DMS153 (cell line): ENCODE measurements at places on chromosomes 12 and 14.

DNA sequence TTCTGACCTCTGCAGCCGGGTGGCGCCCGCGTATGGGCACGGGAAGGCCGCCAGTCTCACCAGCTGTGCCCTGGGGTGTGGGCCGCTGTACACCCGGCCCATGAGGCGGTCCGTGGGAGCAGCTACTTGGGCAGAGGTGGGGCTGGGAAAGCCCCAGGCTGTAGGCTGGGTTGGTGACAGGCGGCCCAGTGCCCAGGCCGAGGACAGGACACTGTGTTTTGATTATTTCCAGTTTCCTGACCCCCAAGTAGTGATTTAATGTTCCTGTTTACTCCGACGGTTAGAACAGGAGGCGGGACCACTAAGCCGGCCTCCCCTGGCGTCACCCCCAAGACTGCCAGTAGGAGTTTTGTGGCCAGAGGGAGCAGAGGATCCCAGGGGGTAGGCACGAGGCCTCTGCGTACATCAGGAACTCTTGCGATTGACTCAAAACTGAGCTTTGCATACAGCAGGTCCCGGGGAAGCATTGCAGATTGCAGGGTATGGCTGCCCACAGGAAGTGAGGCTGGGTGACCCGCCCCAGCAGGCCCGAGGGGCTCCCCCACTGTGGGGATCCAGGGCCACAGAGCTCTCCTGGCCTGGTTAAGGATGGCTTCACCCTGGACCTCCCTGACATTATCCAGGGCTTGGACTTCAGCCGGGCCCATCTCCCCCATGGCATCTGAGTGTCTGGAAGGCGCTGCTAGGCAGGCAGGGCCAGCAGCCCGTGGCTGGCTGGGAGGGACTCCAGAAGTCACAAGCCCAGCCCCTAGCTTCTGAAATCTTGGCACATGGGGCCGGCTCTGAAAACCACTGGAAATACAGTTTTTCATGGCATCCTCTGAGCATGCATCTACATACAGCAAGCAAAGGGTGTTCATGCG, 42.5 kb upstream of the DIO3 start:
- no peak for DNase-seq

- no peak for DNase-seq
These were observed 15.3 kb upstream of the ARID4A start for GRCh38 chr14:58282925-58283593.

- no peak for DNase-seq
These were observed 13.5 kb downstream of the TCL1A start for GRCh38 chr14:95700221-95700976.

- DNase-seq, result no peak
These were observed 77.3 kb downstream of the DRAM1 start for GRCh38 chr12:101954676-101955075.

GRCh38 chr12:76206039-76206676, 121.7 kb upstream of the NAP1L1 start:
- DNase-seq, result no peak

DNA sequence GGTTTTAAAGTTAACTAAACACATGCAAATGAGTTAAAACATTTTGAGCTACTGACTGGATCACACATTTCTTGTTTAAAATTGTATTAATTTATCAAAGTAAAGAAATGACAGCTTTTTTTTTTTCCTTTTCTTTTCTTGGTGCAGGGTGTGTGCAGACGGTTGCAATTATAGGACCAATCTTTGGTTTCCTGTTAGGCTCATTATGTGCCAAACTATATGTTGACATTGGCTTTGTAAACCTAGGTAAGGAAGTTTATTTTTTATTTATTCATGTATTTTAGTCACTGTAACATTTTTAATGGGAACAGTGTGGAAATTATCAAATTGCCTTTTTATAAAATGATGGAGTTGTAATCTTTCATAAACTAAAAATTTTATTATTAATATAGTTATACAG, 21.9 kb downstream of the SLCO1C1 start:
- no peak for DNase-seq

- DNase-seq, result no peak
These were observed 147.8 kb downstream of the RBM19 start for GRCh38 chr12:113818283-113818682.
